Neural crest cell (in vitro differentiated cells): ENCODE measurements at places on chromosomes 2 and 18. TPM values are rescaled to one million over a fixed set of nuclear protein-coding genes. Genes with fewer than 3 reads are reported as not detected.
A peak's percentile ranks its signal among the peaks of the same experiment; 100 is the strongest.

The ARMC9 gene
- total RNA-seq = 35.0 and 35.2 TPM in 2 replicates

The FBXO15 gene
- 1.7 and 2.7 TPM in 2 replicates for total RNA-seq

The PRADC1 gene
- 11.4 and 11.7 TPM in 2 replicates for total RNA-seq

The SPATA3 gene
- not detected in 2 replicates for total RNA-seq

The FAM228A gene
- total RNA-seq = 0.39 and 0.51 TPM in 2 replicates

The CSRNP3 gene
- total RNA-seq = 28.4 and 35.1 TPM in 2 replicates

The RTTN gene
- total RNA-seq = 31.7 and 34.8 TPM in 2 replicates

The CHRNA1 gene
- 0.14 TPM in 1 of 2 replicates, not detected in the other for total RNA-seq

GRCh38 chr2:28108143-28108542, 217.6 kb downstream of the BABAM2 start:
- no peak overlapping the region for H3K27ac ChIP-seq
- H3K4me1 ChIP-seq = no peaks in the 10 kb centered on the region
- H3K36me3 ChIP-seq = no peaks in the 10 kb centered on the region
- H3K4me3 ChIP-seq = no peak overlapping the region
- no peak for DNase-seq
- no peaks in the 10 kb centered on the region for H3K27me3 ChIP-seq

DNA sequence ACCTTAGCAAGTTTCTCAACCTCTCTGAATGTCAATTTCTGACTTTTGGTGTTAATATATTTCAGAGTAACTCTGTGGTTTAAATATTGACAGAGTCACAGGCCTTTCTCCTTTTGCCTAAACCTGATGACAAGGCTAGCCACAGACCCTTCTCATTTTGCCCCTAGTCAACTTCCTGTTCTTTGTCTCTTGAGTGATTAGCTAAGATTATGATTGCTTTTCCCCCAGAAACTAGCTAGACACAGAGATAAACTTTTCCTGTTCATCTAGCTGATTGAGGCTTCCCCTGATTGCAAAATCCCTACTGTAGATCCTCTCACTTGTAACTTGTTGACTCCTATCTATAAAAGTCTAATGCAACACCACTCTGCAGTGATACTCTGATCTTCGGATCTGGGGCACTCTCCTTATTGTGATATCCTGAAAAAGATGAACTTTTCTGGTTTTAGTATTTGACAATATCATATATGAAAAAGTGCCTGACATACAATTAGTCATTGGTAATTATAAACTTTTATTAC, 241.4 kb downstream of the ZNF385B start:
- H3K27me3 ChIP-seq = no peaks in the 10 kb centered on the region
- no peak overlapping the region for H3K4me3 ChIP-seq
- no peak for DNase-seq

DNA sequence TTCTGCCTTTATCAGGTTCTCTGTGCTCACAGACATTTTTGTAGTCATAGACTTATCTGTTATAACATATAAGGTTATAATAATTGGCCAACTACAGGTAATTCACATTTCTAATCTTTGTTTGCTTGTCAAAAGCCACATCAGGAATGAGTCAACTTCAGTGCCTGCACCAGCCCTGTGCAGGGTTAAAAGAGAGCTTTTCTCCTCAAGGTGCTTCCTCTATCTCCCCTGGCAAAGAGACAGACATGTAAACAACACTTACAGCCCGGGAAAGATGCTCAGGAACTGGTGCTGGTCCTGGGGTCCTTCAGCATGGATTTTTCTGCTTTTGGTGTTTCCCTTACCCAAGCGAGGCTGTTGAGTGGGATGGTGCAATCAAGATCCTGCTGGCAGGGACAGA, 7.7 kb upstream of the EHD3 start:
- peaks cover 2% of the 10 kb centered on the region for H3K4me1 ChIP-seq
- no peak for DNase-seq
- H3K27ac ChIP-seq = no peak overlapping the region
- no peak overlapping the region for H3K4me3 ChIP-seq

- DNase-seq = no peak
- no peak overlapping the region for H3K4me3 ChIP-seq
- no peaks in the 10 kb centered on the region for H3K36me3 ChIP-seq
- peaks cover 2% of the 10 kb centered on the region for H3K27me3 ChIP-seq
- peaks cover 3% of the 10 kb centered on the region for H3K4me1 ChIP-seq
Measured at GRCh38 chr2:231521443-231521842, 8.8 kb downstream of the NMUR1 start.

DNA sequence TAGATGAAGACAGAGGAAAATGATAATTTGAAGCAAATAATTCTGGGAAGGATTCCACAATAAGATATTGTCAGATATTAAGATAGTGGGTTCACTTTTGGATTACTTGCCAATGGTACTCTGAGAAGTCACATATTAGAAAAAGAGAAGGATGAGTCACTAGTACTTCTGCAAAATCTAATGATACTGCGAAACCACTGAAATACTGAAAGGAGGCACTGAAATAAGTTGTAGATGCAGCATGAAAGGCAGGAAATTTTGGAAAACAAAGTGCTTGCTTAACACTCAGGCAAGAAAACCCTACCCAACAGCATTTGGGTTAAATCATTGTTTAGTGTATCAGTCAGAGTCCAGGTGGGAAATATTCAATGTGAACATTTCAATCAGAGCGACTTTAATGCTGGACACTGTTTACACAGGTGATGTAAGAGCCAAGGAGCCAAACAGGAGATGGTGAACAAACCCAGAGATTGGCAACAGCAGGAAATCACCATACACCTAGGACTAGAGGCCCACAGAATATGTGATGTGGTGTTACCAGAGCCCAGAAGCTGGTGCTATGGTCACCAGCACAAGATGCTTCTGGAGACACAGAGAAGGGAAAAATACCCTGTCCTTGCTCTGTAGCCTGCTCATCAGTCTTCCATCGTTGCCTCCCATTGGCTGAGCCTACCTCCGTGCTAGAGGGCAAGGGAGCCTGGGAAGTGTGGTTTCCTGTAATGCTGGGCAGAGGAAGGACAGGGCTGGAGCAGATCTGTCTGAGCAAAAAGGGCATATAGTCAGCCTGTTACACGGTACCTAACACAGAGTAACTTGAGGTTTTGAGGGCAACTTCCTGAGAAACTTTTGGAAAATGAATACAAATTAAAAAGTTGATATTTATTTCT, 204.7 kb upstream of the ITGA4 start:
- H3K4me3 ChIP-seq = no peak overlapping the region
- H3K27me3 ChIP-seq = no peaks in the 10 kb centered on the region
- H3K4me1 ChIP-seq = no peaks in the 10 kb centered on the region
- no peak overlapping the region for H3K27ac ChIP-seq
- DNase-seq = no peak

- H3K4me3 ChIP-seq = no peak overlapping the region
- no peaks in the 10 kb centered on the region for H3K27me3 ChIP-seq
- DNase-seq = no peak
- H3K36me3 ChIP-seq = no peaks in the 10 kb centered on the region
Measured at GRCh38 chr2:40281021-40281940, 170.6 kb downstream of the SLC8A1 start.

DNA sequence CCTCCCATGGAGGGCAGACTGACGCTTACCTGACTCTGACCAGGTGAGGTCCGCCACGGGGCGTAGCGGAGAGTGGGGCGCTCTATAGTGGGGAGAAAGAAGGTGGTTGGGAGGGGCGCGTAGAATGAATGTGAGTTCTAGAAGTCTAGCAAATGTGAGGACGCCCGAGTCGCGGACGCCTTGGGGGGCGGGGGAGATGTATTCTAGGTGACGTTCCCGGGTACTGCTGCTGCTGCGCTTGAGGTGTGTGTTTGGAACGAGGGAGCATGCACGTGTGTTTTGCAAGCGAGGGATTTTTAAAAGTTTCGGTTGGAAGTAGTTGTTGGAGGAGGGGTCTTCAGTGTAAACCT, 758 bp downstream of the RIF1 start:
- no peak for DNase-seq
- H3K36me3 ChIP-seq = peaks cover 7% of the 10 kb centered on the region
- H3K27ac ChIP-seq = peak overlapping the region; percentile 100
- no peaks in the 10 kb centered on the region for H3K27me3 ChIP-seq

DNA sequence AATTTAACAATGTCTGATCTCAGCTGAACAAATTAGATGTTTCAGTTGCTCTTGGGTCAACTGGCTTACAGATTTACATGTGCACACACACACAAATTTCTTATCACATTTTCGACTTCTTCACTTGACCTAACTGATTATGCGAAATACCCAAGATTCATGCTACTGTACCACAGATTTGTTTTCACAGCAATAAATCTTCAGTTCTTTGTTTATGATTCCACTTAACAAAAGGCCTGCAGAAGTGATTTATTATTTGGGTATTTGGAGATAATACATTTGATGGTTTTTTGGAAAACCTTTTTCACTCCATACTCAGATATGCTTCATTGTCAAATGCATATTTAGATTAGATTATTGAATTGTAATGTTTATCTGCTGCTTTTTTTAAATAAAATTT, 129.0 kb downstream of the GALNT1 start:
- no peaks in the 10 kb centered on the region for H3K4me1 ChIP-seq
- H3K4me3 ChIP-seq = no peak overlapping the region
- H3K36me3 ChIP-seq = peaks cover 28% of the 10 kb centered on the region
- H3K27ac ChIP-seq = no peak overlapping the region
- no peaks in the 10 kb centered on the region for H3K27me3 ChIP-seq

GRCh38 chr2:99140056-99140859, 1.2 kb upstream of the C2orf15 start:
- H3K27me3 ChIP-seq = peaks cover 23% of the 10 kb centered on the region
- peaks cover 18% of the 10 kb centered on the region for H3K4me1 ChIP-seq
- H3K36me3 ChIP-seq = peaks cover 4% of the 10 kb centered on the region

DNA sequence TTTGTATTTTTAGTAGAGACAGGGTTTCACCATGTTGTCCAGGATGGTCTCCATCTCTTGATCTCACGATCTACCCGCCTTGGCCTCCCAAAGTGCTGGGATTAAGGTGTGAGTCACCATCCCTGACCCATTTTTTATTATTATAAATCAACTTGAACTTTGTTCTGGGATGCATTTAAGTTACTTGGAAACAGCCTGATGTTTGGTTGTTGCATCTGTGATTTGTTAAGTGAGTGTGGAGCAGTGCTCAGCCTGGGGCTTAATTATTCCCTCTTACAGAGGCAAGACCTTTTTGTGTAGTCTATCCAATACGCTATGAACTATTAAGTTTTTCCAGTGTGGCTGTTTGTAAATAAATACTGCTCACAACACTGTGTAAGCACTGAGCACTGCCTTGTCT, 32.6 kb downstream of the MTA3 start:
- H3K36me3 ChIP-seq = peaks cover 3% of the 10 kb centered on the region
- no peak for DNase-seq
- peaks cover 4% of the 10 kb centered on the region for H3K4me1 ChIP-seq
- H3K4me3 ChIP-seq = no peak overlapping the region

DNA sequence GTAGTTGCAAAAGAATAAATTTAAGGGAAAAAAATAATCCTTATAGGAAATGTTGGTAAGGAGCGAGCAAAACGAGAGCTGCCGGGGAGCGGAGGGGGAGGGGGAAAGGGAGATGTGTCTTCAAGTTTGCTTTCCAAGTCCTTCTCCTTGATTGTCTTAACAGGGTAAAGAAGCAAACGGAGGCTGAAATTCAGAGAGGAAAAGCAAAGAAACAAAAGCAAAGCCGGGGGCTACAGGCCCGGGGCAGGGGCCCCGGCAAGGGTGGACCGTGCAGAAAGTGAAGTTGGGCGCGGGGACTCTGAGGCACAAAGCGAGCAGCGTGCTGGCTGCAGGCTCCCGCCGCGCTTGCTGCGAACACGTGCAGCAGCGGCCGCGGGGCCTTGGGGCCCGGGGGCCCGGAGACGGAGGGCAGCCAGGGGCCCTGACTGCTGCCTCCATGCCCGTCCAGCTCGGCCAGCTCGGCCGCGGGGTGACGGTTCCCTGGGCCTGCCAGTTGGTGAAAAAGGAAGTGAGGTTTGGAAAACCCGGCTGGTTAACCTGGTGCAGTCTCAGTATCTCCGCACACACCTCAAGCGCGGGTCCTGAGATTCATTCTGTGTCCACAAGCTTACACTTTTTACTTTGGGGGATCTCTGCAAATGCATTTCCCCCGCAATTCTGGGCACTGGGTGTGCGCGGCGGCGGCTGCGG, 4.1 kb downstream of the BCL11A start:
- peak; percentile 37 for DNase-seq
- no peaks in the 10 kb centered on the region for H3K36me3 ChIP-seq
- H3K27me3 ChIP-seq = peaks cover 97% of the 10 kb centered on the region
- H3K4me1 ChIP-seq = peaks cover 23% of the 10 kb centered on the region
- no peak overlapping the region for H3K27ac ChIP-seq

GRCh38 chr18:28735731-28736130, 558.8 kb upstream of the CDH2 start:
- DNase-seq = no peak
- H3K27ac ChIP-seq = no peak overlapping the region
- H3K27me3 ChIP-seq = no peaks in the 10 kb centered on the region
- H3K4me3 ChIP-seq = no peak overlapping the region
- no peaks in the 10 kb centered on the region for H3K36me3 ChIP-seq

DNA sequence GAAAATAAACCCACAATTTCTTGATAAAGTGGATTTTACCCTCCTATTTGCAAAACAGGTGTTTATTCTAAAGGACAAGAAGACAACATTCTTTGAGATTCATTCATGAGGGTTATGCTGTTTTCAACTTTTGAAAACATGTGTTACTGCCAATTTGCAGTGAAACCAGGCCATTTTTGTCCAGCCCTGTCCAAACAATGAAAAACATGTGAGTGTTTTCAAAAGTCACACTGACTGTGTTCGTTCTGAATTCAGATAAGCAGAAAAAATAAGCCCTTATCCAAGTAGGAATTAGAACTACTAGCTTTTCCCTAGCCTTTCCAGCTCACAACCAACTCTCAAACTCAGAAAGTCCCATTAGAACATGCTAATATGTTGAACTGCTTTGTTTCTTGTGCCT, 148.1 kb upstream of the PID1 start:
- H3K27ac ChIP-seq = no peak overlapping the region
- H3K4me3 ChIP-seq = no peak overlapping the region
- H3K36me3 ChIP-seq = peaks cover 4% of the 10 kb centered on the region
- no peaks in the 10 kb centered on the region for H3K27me3 ChIP-seq
- no peak for DNase-seq
